Activated CD8-positive, alpha-beta T cell treated with anti-CD3 and anti-CD28 coated beads for 36 hours (primary cell): ENCODE measurements at places on chromosomes 7 and 10.
A peak's percentile ranks its signal among the peaks of the same experiment; 100 is the strongest.

DNA sequence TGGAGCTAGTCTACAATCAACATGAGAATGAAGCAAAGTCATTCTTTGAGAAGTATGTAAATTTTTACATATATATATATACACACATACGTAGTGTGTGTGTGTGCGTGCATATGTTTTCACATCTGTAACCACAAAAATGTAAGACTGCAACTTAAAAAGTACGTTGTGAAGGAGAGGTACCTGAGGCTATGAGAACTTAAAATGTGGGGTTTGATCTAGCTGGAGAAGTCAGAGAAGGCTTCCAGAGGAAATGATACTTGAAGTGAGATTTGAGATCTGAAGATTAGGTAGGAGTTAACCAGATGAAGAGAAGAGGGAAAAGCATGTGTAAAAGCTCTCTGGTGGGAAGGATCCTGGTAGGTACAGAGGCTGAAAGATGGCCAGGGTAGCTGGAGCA, 5.8 kb downstream of the TAF5 start:
- H3K4me1 ChIP-seq, result peaks cover 18% of the 10 kb centered on the region
- no peaks in the 10 kb centered on the region for H3K27me3 ChIP-seq
- no peak overlapping the region for H3K4me3 ChIP-seq
- H3K36me3 ChIP-seq, result peaks cover 20% of the 10 kb centered on the region
- H3K27ac ChIP-seq, result peak overlapping the region; percentile 2

- H3K36me3 ChIP-seq, result no peaks in the 10 kb centered on the region
- no peak for DNase-seq
- H3K27me3 ChIP-seq, result no peaks in the 10 kb centered on the region
- H3K4me1 ChIP-seq, result no peaks in the 10 kb centered on the region
- H3K27ac ChIP-seq, result no peak overlapping the region
Observed at GRCh38 chr10:90417476-90418210, 440.2 kb downstream of the HTR7 start.

DNA sequence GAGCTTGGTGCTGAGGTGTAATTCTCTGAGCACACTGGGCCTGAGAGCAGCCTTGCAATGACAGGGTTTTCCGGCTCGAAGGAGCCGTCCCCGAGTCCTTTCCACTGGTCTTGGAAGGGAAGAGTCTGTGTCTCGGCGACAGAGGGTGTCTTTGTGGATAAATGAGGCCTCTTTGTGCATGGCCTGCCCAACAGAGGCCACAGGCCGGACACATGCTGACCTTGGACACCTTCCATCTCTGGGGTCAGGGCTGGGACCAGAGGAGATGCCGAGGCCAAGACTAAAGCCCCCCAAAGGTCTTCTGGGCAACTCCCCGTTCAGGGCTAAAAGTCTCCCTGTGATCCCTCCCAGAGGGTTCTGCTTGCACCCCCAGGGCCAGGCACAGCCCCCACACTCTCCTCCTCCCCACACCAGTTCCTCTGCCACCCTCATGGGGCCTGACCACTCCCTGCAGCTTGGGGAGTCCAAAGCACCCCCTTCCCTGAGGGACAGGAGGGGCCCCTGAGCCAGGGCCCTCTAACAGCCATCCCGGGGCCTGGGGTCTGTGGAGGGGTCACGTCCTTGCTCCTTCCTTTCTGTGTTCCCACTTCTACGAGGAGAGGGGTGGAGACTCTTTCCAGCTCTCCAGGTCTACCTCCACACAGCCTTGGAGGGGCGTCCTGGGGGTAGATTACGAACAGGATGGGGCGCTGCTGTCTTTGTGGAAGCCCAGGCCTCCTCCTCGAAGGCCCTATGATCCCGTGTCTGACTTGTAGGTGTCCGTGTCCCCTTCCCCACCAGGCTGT, 130.6 kb upstream of the FAM20C start:
- H3K27ac ChIP-seq, result no peak overlapping the region
- H3K36me3 ChIP-seq, result no peaks in the 10 kb centered on the region
- no peak overlapping the region for H3K4me3 ChIP-seq
- no peak for DNase-seq
- H3K27me3 ChIP-seq, result no peaks in the 10 kb centered on the region

GRCh38 chr10:115727129-115727528, 545.9 kb downstream of the GFRA1 start:
- no peaks in the 10 kb centered on the region for H3K27me3 ChIP-seq
- DNase-seq, result no peak
- no peak overlapping the region for H3K4me3 ChIP-seq
- H3K27ac ChIP-seq, result no peak overlapping the region

GRCh38 chr10:70801854-70802253, 13.9 kb upstream of the SGPL1 start:
- DNase-seq, result no peak
- H3K27me3 ChIP-seq, result peaks cover 26% of the 10 kb centered on the region
- H3K4me3 ChIP-seq, result no peak overlapping the region
- no peaks in the 10 kb centered on the region for H3K4me1 ChIP-seq

GRCh38 chr10:13536674-13537366, 8.0 kb upstream of the BEND7 start:
- H3K27ac ChIP-seq, result no peak overlapping the region
- no peaks in the 10 kb centered on the region for H3K4me1 ChIP-seq
- H3K27me3 ChIP-seq, result peaks cover 33% of the 10 kb centered on the region
- H3K4me3 ChIP-seq, result no peak overlapping the region
- peak; percentile 61 for DNase-seq
- H3K36me3 ChIP-seq, result no peaks in the 10 kb centered on the region

DNA sequence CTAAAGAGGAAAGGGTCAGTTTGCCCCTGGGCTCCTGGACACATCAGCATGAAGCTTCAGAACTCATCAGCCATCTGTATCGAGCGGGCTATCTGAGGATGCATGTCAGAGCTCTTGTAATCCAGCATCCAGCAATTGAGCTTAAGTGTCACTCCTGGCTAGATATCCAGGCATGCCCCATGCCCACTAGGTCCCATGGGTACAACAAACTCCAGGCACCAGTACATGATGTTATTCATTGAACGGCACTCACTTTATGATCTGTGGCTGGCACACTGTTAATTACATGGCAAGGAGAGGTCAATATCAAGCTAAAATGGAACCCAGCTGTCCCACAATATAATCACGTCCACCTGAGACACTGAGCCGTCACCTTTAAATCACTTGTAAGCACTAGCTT, 274.2 kb downstream of the ELMO1 start:
- H3K4me1 ChIP-seq, result peaks cover 8% of the 10 kb centered on the region
- no peak overlapping the region for H3K4me3 ChIP-seq
- H3K27ac ChIP-seq, result no peak overlapping the region
- no peak for DNase-seq
- H3K36me3 ChIP-seq, result peaks cover 31% of the 10 kb centered on the region
- no peaks in the 10 kb centered on the region for H3K27me3 ChIP-seq

DNA sequence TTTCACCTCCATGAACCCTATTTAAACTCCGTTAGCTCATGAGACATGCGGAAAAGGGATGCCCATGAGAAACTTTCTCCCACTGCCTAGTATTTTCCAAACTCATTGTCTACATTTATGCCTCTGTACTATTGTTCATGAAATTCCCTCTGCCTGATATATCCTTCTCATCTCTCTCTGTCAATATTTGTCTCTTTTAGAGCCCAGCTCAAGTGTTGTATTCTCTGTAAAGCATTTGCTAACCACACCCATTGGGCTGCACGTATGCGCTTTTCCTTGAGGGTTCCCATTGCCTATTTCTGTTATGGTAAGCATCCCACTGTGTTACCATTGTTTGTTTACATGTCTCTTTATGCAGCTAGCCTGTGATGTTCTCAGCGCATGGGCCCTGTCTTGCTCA, 211.4 kb downstream of the MDFIC start:
- H3K4me3 ChIP-seq, result no peak overlapping the region
- peaks cover 10% of the 10 kb centered on the region for H3K4me1 ChIP-seq
- DNase-seq, result no peak
- no peak overlapping the region for H3K27ac ChIP-seq

GRCh38 chr10:78290131-78290750, 256.6 kb downstream of the RPS24 start:
- no peak for DNase-seq
- no peaks in the 10 kb centered on the region for H3K4me1 ChIP-seq
- H3K27ac ChIP-seq, result no peak overlapping the region

GRCh38 chr7:148121401-148121800, 469.2 kb upstream of the C7orf33 start:
- H3K36me3 ChIP-seq, result no peaks in the 10 kb centered on the region
- no peaks in the 10 kb centered on the region for H3K4me1 ChIP-seq
- H3K4me3 ChIP-seq, result no peak overlapping the region
- no peak overlapping the region for H3K27ac ChIP-seq
- no peak for DNase-seq

GRCh38 chr7:135744938-135745702, 3.5 kb downstream of the FAM180A start:
- no peaks in the 10 kb centered on the region for H3K36me3 ChIP-seq
- no peak for DNase-seq
- no peak overlapping the region for H3K27ac ChIP-seq
- H3K4me1 ChIP-seq, result no peaks in the 10 kb centered on the region
- no peak overlapping the region for H3K4me3 ChIP-seq
- H3K27me3 ChIP-seq, result peaks cover 7% of the 10 kb centered on the region

DNA sequence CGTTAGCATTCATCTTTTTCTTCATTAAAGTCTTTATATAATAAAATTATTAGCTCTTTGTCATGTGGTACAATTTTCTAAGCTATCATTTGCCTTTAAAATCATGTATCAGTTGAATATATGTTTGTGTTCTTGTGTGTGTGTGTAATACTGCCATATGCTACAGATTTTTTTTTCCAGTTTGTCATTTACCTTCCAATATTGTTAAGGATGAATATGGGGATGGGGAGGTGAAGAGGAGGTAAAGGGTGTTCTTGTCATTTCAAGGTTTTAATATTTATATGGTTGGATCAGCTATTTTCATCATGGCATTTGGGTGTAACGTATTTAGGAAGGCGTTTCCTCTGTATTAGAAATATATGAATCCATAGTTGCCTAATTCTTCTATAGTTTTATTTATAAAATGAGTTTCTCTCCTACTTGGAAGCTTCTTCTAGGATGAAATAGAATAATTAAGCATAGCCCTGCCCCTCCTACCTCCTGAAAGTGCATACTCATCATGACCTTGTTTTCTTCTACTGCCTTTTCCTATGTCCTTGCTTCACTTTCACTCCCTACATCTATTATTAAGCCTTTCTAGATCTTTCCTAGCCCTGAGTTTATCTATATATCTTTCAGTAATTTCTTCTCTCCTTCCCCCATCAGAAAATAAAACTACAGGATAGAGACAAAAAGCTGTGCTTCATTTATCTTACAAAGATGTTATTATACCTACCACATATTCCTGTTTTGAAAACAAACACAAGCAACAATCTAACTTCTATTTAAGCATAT, 25.1 kb downstream of the RAB18 start:
- no peak overlapping the region for H3K4me3 ChIP-seq
- peak overlapping the region; percentile 72 for H3K27ac ChIP-seq
- peaks cover 63% of the 10 kb centered on the region for H3K4me1 ChIP-seq
- DNase-seq, result no peak
- peaks cover 31% of the 10 kb centered on the region for H3K36me3 ChIP-seq

DNA sequence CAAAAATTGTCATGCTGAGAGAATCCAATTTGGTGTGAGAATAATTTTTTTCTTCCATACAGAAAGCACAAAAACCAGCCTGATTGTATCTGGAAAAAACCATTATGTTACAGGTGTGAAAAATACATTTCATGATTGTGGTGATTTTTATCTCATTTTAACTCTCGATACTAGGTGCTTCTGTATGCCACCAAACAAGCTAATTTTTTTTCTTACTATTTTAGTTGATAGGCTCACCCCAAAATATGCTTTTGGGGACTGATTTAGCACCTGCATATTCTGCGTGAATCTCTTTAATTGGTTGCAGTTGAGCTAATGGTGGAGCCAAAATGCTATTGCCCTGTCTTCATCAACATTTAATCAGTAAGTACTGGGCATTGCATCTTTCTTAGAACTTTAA, 1.9 kb downstream of the DMTF1 start:
- no peak overlapping the region for H3K27ac ChIP-seq
- H3K27me3 ChIP-seq, result no peaks in the 10 kb centered on the region
- peaks cover 32% of the 10 kb centered on the region for H3K36me3 ChIP-seq
- H3K4me1 ChIP-seq, result peaks cover 42% of the 10 kb centered on the region
- DNase-seq, result no peak
- peak overlapping the region; percentile 99 for H3K4me3 ChIP-seq

GRCh38 chr7:105835441-105835840, 41.0 kb downstream of the ATXN7L1 start:
- H3K27ac ChIP-seq, result no peak overlapping the region
- H3K4me1 ChIP-seq, result peaks cover 9% of the 10 kb centered on the region
- H3K27me3 ChIP-seq, result no peaks in the 10 kb centered on the region
- H3K4me3 ChIP-seq, result no peak overlapping the region
- no peaks in the 10 kb centered on the region for H3K36me3 ChIP-seq
- DNase-seq, result no peak

DNA sequence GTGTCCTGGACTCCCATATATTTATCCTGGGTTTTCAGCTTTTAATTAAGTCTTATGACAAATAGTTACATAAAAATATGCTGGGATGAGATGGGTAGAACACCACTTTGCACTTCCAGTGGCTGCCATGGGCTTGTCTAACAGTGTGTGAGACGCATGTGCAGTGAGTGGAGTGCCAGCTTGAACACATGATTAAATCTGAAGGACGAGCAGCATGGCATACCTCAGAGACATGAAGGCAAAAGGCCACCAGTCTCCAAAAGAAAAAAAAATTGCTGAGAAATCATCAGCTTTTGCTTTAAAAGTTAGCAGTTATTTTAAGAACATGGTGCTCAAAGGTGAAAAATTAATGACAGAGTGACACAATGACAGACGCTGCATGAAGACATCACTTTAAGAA, 139.0 kb upstream of the ADCY1 start:
- no peak for DNase-seq
- H3K4me3 ChIP-seq, result no peak overlapping the region
- H3K36me3 ChIP-seq, result no peaks in the 10 kb centered on the region
- peaks cover 16% of the 10 kb centered on the region for H3K27me3 ChIP-seq
- no peaks in the 10 kb centered on the region for H3K4me1 ChIP-seq

DNA sequence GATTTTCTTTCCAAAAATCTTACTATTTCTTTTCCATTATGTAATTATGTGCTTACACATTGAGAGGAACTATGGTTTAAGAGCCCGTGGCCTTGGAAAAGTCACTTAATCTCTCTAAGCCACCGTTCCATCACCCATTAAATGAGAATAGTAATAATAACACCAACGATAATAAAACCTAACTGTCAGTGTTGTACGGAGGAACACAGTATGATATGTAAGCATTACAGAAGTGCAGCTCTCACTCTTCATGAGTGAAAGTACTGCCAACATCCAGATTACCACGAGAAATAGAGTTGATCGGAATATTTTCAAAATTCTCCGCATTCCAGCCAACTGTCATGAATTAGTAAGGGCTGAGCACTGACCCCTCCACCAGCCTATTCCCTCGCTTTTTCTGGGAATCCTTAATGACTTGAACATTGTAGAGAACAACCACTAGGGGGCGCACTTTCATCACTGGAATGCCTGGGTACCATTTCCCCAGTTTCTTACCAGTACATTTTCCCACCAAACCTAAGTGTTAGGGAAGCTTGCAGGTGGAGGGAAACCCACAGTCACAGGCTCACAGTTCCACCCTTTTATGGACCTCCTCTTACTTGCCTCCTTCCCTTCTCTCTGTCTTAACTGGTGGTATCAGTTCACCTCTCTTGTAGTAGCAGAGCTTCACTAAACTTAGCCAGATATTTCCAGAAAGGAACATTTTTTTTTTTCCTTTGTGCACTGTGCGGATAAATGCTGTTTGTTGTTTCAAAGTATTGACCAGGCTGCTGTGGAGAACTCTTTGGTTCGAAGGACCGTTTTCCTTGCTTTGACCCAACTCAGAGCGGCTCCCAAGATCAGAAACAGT, 27.8 kb downstream of the NKX2-3 start:
- H3K27me3 ChIP-seq, result peaks cover 19% of the 10 kb centered on the region
- H3K4me3 ChIP-seq, result no peak overlapping the region
- peaks cover 11% of the 10 kb centered on the region for H3K4me1 ChIP-seq
- no peak overlapping the region for H3K27ac ChIP-seq
- DNase-seq, result peak; percentile 43
- no peaks in the 10 kb centered on the region for H3K36me3 ChIP-seq
